Lung (tissue), 17 donors: ENCODE measurements at places on chromosomes 1 and 21. TPM values are rescaled to one million over a fixed set of nuclear protein-coding genes. Genes with fewer than 3 reads are reported as not detected.

The RPS6KC1 gene
- 41.6 TPM for total RNA-seq

The SLC16A4 gene
- 6.8 TPM for total RNA-seq

DNA sequence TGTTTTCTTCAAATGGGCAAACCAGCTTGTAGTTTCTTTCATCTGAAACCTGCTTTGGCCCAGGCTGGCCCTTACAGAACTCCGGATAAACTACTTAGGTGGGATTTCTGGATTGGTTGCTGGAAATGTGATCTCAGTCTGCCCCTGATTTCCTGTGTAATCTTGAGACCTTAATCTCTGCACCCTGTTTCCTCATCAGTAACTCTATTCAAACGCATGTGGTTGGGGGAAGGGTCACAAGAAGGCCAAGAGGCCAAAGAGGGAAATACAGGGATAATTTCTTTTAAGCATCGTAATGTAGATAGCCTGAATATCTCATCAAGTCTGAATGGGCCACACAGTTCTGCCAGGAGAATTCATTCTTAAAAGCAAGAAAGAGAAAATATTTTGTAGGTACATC is 483.6 kb downstream of the LTN1 start:
- peaks cover 2% of the 10 kb centered on the region for H3K4me1 ChIP-seq
- H3K27ac ChIP-seq = no peak overlapping the region
- no peaks in the 10 kb centered on the region for H3K27me3 ChIP-seq
- no peak for DNase-seq
- no peaks in the 10 kb centered on the region for H3K36me3 ChIP-seq
- H3K4me3 ChIP-seq = no peak overlapping the region

- H3K27ac ChIP-seq = no peak overlapping the region
- H3K4me1 ChIP-seq = no peaks in the 10 kb centered on the region
- H3K4me3 ChIP-seq = no peak overlapping the region
- no peaks in the 10 kb centered on the region for H3K27me3 ChIP-seq
These were observed 19.3 kb upstream of the ACTA1 start for GRCh38 chr1:229452956-229453801.

DNA sequence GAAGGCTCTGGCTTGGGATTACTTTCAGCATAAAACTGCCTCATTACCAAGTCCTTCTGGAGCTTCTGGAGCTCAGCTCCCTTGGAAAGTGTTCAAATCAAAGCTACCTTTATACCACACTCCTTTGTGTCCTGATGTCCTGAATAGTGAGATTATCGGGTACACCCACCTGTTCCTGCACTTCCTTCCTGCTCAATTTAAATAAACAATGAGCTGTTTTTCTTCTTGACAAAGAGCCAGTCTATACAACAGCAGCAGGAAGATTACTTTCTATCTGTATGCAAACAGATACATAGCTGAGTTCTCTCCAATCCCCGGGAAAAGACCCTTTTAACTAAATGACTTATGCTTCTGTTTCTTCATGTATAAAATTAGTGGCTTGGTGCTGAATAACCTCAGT is 258.0 kb upstream of the FMN2 start:
- H3K27me3 ChIP-seq = no peaks in the 10 kb centered on the region
- H3K36me3 ChIP-seq = no peaks in the 10 kb centered on the region
- H3K4me3 ChIP-seq = no peak overlapping the region
- peak; percentile 39 for DNase-seq

DNA sequence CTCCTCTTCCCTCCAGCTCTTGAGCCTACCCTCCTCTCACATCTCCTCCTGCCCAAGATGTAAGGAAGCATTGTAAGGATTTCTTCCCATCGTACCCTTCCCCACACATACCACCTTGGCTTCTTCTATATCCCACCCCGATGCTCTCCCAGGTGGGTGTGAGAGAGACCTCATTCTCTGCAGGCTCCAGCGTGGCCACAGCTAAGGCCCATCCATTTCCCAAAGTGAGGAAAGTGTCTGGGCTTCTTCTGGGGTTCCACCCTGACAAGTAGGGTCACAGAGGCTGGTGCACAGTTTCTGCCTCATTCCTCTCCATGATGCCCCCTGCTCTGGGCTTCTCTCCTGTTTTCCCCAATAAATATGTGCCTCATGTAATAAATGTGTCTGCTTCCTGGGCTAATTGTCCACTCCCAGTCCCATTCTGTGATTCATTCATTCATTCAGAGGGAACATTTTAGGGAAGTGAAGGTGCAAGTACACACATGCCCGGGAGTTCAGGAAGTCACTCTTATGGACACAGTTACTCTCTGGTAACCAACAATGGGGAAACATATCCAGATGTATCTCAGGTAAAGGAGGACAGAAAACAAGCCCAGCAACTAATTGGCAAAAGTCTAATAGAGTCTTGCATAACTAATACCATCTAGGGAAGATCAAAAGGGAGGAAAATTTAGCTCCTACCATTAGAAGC is 1.9 kb downstream of the SPRR4 start:
- no peaks in the 10 kb centered on the region for H3K36me3 ChIP-seq
- H3K27ac ChIP-seq = no peak overlapping the region
- no peaks in the 10 kb centered on the region for H3K27me3 ChIP-seq
